ENCODE measurements at places on chromosomes 3 and 15.

GRCh38 chr15:48541341-48542278 is 103.9 kb downstream of the FBN1 start:
- DNase-seq = peak; percentile 90

DNA sequence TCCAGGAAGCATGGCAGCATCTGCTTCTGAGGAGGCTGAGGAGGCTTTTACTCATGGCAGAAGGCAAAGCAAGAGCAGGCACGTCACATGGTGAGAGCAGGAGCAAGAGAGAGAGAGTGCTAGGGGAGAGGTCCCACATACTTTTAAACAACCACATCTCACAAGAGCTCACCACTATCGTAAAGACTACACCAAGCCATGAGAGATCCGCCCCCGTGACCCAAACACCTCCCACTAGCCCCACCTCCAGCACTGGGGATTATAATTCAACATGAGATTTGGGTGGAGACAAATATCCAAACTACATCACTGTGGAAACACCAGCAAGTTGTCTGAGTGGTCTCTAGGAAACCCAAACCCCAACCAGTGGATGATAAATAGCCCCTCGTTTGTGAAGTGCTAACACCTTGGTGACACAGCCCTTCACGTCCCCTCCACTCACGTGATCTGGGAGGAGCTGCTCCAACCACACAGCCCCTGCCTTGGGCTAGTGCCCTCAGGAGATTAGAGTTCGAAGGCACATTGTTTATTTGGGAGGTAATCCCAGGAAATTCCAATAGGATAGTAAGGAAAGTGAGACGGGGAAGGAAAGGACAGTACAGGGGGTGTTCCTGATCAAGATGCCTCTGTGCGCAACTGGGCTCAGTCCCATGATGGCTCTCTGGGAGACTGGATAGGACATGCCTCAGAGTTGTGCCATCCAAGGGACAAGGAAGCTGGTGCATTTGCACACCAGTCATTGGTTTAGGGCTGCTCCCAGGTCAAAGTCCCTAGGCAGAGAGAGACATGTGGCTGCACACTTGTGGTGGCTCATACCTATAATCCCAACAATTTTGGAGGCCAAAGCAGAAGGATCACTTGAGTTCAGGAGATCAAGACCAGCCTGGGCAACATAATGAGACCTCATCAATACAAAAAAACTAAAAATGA is 80.6 kb upstream of the CTNNB1 start:
- DNase-seq = no peak

- DNase-seq = no peak
Measured at GRCh38 chr15:100372739-100373119, 31.0 kb upstream of the ADAMTS17 start.

- DNase-seq = peak; percentile 24
Measured at GRCh38 chr3:137110392-137110996, 152.7 kb downstream of the IL20RB start.

GRCh38 chr15:62369454-62369853 is 204.4 kb upstream of the C2CD4B start:
- no peak for DNase-seq

GRCh38 chr3:32910954-32911353 is 40.5 kb upstream of the CCR4 start:
- DNase-seq = no peak

Measured in LHCN-M2 (cell line).